Islet precursor cell (in vitro differentiated cells): ENCODE measurements at places on chromosomes 4 and X.
A peak's percentile ranks its signal among the peaks of the same experiment; 100 is the strongest.

DNA sequence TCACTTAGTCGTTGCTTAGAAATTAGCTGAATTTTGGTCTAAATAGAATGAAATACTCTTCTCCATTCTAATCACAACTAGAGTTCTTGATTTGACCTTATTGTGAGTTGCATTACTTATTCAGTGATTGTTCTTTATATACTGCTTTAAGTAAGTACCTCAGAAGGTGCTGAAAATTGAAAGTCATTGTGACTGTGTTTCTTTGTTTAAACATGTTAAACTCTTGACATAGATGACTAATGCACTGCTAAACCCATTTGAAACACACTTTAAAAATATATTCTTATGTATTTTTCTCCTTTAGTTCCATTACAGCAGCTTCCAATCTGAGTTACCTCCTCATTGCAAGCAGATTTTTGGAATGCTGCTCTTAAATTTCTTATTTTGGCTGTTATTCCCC lies 9.1 kb downstream of the TSPAN7 start:
- no peak for DNase-seq

- DNase-seq = no peak
Observed at GRCh38 chr4:3372933-3373465, 68.8 kb upstream of the HGFAC start.

DNA sequence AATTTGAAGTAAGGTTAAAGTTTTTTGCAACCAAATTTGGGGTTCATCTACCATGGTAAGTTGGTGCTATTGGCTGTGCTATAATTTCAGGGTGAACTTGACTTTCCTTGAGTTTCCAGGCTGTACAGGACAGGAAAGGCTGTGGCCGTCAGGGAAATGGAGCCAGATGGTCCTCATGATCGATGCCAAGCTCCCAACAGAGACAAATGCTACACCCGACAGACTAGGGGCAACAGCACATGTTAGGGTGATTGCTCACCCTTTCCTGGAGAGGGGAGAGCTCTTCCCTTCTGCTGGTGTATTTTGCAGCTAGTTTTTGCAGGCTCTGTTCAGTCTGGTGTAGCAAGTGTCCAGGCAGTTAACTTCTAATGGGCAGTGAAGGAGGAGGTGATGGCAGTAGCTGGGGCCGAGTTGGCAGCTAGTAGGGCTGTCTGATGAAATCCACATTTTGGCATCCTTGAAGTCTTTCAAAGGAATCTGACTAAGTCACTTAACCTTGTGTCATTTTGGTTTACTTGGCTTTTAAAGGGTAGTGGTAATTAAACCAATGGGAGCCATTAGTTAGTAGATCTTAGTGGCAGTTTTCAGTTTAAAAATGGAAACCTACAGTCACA lies 47.8 kb downstream of the GAB1 start:
- DNase-seq = peak; percentile 49

- no peak for DNase-seq
Observed at GRCh38 chrX:123920105-123920785, 41.3 kb upstream of the STAG2 start.

DNA sequence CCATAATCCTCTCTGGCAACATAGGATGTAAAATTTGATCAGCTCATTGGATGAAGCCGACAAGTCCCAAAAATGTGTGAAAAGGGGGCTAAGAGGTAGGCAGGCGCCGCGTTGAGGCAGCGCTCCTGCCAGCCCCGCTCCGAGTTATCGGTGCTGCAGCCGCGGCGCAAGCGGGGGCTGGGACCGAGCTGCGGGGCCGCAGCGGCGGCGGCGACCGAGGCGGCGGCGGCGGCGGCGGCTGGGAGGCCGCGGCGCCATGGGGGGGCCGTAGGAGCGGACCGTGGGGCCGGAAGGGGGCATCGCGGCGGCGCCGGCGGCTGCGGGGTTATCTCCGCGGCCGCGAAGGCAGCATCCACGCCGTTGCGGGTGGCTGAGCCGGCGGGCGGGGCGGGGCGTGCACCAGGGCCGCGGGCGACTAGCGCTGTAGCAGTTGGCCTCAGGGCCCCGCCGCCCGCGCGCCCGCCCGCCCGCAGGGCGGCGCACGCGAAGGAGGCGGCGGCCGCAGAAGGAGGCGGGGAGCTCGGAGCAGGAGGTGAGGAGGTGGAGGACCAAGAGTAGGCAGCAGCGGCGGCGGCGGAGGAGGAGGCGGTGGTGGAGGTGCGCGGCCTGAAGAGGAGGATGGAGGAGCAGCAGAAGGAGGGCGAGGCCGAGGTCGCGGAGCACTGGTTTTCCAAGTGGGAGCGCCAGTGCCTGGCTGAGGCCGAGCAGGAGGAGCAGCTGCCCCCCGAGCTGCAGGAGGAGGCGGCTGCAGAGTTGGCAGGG lies 126.0 kb upstream of the CXorf66 start:
- peak; percentile 76 for DNase-seq

GRCh38 chr4:28916585-28916984 lies 1803.6 kb upstream of the PCDH7 start:
- no peak for DNase-seq

DNA sequence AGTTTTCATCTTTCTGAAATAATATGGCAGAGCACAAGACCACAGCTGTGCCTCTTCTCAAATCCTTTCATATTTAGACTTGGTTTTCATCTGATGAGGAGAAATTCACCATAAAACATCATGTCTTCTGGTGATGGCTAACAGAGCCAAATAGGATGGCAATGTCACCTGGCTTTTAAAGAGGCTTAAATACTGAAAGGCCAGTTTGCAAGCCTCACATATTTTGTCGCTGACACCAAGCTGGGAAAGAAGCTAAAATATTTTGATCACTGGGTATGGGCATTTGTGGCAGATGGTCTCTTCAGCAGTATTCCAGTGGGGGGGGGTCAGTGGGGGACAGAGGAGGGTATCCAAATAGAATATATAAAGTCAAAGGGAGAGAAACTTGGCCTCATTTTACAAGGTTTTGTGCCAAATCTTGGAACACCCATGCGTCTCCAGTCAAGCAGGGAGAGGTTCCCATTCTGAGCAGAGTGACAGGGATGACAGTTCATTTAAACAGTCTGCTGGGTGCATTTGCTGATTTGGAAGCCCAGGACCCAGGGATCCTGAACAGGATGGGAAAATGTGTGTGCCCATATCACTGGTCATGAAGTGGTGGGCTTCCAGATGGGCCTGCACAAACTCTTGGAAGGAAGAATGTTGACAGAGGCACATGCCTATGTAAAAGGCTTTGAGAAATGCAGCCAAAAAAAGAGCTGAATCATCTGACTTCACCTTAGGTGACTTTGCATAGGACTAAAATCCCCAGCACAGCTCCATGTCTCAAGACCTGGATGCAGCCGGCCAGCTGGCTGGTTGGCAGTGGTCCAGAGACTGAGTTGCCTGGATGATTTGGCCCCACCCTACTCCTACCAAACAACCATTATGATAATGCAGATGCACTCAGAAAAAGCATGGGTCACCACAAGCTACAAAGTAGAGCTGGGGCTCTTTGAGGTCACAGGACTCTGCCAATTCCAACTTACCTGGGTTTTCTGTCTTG lies 484.4 kb upstream of the NR3C2 start:
- no peak for DNase-seq

GRCh38 chr4:89221167-89221867 lies 86.3 kb downstream of the GPRIN3 start:
- DNase-seq = no peak

- DNase-seq = no peak
Observed at GRCh38 chrX:69069876-69070275, 95.4 kb downstream of the PJA1 start.

DNA sequence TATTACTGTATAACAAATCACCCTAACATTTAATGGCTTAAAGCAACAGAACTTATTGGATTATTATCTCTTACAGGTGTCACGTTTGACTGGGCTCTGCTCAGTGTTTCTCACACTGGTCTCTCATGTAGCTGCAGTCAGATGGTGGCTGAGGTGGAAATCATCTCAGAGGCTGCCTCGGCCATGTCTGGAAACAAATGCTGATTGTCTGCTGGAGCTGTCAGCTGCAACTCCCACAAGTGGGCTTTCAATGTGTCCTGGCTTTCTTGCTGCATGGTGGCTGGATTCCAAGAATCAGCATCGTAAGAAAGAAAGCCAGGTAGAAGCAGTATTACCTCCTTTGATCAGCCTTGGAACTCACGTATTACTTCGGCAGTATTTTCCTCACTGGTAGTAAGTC lies 277.6 kb downstream of the SPANXN1 start:
- DNase-seq = no peak

- no peak for DNase-seq
Observed at GRCh38 chr4:113582737-113583136, 178.8 kb downstream of the CAMK2D start.

- DNase-seq = no peak
Observed at GRCh38 chrX:115584696-115585095, 23.7 kb downstream of the PLS3 start.

DNA sequence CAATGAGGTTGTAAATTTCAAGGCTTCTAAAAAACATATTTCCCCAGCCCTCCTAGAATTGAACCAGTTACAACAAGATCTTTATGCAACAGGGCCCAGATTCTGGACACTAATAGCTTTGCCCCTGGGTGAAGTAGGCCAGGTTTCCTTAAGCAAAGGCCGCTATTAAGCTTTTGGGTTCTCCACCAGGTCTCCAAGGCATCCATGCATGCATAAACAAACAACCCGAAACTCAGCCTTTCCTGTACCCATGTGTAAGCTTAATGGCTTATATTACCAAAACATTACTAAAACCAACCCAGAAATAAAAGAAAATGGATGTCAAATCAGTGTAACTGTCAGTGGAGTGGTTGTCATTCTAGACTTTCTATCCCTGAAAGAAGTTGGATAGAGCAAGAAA lies 137.1 kb downstream of the ARHGAP6 start:
- DNase-seq = no peak

DNA sequence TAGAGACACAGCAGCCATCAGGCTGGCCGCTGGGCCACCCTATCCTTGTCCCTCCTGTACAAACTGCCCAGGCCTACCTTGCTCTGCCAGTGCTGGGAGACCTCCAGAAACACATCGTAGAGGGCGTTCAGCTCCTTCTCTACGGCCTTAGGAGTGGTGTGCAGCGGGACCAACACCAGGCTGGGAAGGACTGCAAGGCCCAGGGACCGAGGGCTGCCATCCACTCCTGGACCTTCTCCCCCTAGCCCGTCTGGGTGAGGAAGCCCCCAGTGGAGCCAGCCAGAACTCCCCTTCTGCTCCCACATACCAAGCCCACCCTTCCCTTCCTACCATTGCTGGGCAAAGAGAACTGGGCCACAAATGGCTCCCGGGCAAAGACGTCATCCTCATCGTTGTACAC lies 5.0 kb downstream of the RPL10 start:
- DNase-seq = no peak

- no peak for DNase-seq
Observed at GRCh38 chr4:183636923-183637322, 22.1 kb downstream of the RWDD4 start.

- DNase-seq = no peak
Observed at GRCh38 chr4:158346576-158346975, 136.3 kb downstream of the TMEM144 start.

- DNase-seq = no peak
Observed at GRCh38 chr4:157882901-157883300, 289.9 kb downstream of the GASK1B start.

DNA sequence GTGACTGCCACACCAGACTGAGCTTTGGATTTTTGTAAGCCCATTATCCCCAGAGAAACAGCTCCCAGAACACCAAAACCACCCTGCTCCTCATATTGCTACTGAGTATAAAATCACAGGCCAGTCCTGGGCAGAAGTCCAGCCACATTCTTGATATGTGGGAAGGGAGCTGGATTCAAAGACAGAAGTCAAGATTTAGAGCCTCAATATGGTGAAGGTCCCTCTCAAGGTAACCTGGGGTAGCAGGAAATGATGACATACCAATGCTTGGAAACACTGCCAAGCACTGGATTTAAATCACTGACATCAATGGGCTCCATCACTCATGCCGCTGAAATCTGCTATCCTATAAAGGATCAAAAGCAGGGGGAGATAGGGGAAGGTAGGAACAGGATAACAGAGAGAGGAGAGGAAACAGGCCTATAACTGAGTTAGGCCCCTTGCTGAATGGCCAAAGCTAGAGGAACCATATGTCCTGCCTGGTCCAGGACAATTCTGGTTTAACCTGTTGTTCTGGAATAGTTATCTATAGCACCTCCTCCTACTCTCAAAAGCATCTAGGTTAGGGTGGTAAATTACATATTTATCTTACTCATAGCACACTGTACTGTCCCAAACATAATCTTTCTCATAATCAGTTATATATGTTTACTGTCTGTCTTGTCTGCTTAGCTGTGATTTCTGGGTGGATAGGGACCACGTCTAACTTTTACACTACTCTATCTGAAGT lies 83.7 kb upstream of the NHS start:
- DNase-seq = no peak

GRCh38 chr4:26822546-26822945 lies 38.1 kb upstream of the STIM2 start:
- no peak for DNase-seq
